ENCODE measurements at places on chromosomes 11 and 22. TPM values are rescaled to one million over a fixed set of nuclear protein-coding genes. Genes with fewer than 3 reads are reported as not detected.

DNA sequence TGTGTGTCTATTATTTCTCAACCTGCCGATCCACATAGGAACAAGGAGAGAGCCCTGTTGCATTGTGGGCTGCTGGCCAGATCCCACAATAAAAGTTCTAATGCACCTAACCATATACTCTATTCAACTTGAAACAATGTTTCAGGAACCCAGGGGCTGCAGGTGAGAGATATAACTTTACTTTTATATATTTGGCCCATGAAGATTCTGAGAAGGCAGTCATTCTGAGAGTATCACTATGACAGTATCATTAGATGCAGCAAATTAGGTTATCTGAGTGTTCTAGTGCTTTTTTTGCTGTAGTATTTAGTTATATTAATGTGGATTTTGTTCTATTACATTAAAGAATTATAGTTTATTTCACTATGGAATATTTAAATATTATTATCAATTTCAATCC, 655.1 kb upstream of the ARHGAP42 start:
- no peaks in the 10 kb centered on the region for H3K4me1 ChIP-seq
- no peak overlapping the region for H3K4me3 ChIP-seq
- no peak overlapping the region for H3K27ac ChIP-seq
- H3K36me3 ChIP-seq = no peaks in the 10 kb centered on the region

DNA sequence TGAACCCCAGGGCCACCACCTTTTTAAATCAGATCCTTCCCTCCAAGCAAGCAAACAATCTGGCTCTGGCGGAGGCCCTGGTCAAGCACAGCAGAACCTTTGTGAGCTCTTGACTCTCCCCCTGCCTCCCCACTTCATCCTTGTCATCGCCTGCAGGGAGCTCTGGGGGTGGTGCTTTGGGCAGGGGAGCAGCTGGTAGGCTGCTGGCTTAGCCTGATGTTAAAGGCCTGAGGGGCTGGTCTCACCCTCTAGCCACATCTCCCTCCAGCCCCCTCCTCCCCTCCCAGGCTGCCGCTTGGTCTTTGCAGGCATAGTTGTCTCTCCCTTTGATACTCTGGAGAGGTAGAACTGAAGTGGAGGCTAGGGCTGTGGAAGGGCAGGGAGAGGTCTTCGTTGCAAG, 50.9 kb downstream of the THAP12 start:
- H3K36me3 ChIP-seq = no peaks in the 10 kb centered on the region
- H3K4me1 ChIP-seq = peaks cover 8% of the 10 kb centered on the region
- peaks cover 11% of the 10 kb centered on the region for H3K27me3 ChIP-seq
- no peak overlapping the region for H3K27ac ChIP-seq
- H3K4me3 ChIP-seq = no peak overlapping the region
- no peak for DNase-seq

- no peak overlapping the region for H3K27ac ChIP-seq
- H3K4me3 ChIP-seq = no peak overlapping the region
These were observed 136.9 kb upstream of the SYT13 start for GRCh38 chr11:45423036-45423435.

- DNase-seq = peak; percentile 61
- no peak overlapping the region for H3K4me3 ChIP-seq
These were observed 64.9 kb downstream of the ENDOD1 start for GRCh38 chr11:95154514-95154913.

DNA sequence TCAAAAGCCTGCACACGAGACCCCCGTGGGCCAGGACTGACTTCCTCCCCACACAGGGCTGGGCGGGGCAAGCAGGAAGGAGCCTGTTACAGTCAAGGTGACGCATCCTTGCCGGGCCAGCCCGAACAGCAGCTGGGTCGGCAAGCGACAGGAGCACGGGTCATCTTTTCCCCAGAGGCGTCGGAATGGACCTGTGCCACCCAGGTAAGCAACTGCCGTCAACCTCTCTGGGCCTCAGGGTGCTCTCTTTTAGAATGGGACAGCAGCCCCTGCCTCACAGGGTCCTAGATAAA, at the start of gene CYTH4:
CYTH4 (plus strand) TSS at position 124 of the 293 bp plus-strand sequence; CDS start at position 186, 62 bp downstream.
- H3K4me1 ChIP-seq = peaks cover 15% of the 10 kb centered on the region
- H3K27ac ChIP-seq = peak within 1 kb of the TSS; percentile 32
- H3K36me3 ChIP-seq = no peaks in the 10 kb centered on the region

- no peaks in the 10 kb centered on the region for H3K4me1 ChIP-seq
- peak; percentile 82 for DNase-seq
- peaks cover 12% of the 10 kb centered on the region for H3K36me3 ChIP-seq
These were observed 29.7 kb downstream of the FAM83F start for GRCh38 chr22:40024201-40025061.

- no peak overlapping the region for H3K4me3 ChIP-seq
- H3K4me1 ChIP-seq = no peaks in the 10 kb centered on the region
- peaks cover 14% of the 10 kb centered on the region for H3K36me3 ChIP-seq
These were observed 21.2 kb upstream of the TP53AIP1 start for GRCh38 chr11:128963744-128964325.

GRCh38 chr22:26159886-26160285, 9.4 kb upstream of the SEZ6L start:
- H3K27me3 ChIP-seq = peaks cover 85% of the 10 kb centered on the region
- no peak overlapping the region for H3K4me3 ChIP-seq
- DNase-seq = no peak
- no peaks in the 10 kb centered on the region for H3K4me1 ChIP-seq

DNA sequence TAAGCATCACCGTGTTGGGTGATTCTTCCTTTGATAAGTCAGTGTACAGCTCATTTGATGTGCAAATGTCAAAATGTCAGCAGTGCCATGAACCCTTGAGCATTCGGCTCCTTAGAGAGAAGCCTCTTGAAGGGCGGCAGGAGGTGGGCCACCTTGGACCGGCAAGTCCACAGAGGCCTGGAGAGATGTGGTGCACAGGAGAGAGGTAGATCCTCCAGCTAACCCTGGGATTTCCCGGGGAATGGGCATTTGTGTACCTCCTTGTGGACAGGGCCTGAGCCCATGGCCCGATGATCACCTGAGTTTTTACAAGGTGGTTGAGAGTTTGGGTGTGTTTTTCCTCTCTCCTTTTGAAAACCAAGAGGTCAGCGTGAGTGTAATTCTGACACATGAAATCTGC, 133.2 kb upstream of the RCN1 start:
- H3K4me3 ChIP-seq = no peak overlapping the region
- H3K27me3 ChIP-seq = peaks cover 42% of the 10 kb centered on the region
- DNase-seq = no peak

DNA sequence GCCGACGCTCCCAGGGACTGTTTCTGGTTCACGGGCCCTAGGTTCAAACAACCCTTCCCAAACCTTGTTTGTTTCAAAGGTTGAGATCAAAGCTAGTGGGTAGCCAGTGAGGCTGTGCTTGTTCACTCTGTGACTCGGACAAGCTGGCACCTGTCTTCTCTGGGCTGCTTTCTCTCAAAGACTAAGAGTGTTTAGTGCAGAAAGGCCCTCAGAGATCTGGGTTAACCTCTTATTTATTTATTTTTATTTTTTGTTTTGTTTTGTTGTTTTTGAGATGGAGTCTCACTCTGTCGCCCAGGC, 13.0 kb upstream of the MALAT1 start:
- H3K4me1 ChIP-seq = peaks cover 65% of the 10 kb centered on the region
- H3K27me3 ChIP-seq = no peaks in the 10 kb centered on the region
- H3K27ac ChIP-seq = no peak overlapping the region
- H3K36me3 ChIP-seq = peaks cover 37% of the 10 kb centered on the region
- peak overlapping the region; percentile 50 for H3K4me3 ChIP-seq
- DNase-seq = no peak

DNA sequence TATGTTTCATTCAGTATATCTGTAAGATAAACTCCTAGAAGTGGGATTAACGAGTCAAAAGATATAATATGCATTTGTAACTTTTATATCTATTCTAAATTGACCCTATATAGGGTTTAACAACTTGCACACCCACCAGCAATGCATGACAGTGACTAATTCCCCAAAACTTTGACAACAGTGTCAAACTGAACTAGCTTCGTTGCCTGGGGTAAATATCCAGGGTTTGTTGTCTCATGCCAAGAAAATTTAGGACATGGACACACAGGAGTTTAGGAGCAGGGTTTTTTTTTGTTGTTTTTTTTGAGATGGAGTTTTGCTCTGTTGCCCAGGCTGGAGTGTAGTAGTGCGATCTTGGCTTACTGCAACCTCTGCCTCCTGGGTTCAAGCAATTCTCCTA, 5.1 kb downstream of the SNU13 start:
- DNase-seq = no peak
- H3K27ac ChIP-seq = no peak overlapping the region
- H3K27me3 ChIP-seq = no peaks in the 10 kb centered on the region
- peaks cover 7% of the 10 kb centered on the region for H3K4me1 ChIP-seq

DNA sequence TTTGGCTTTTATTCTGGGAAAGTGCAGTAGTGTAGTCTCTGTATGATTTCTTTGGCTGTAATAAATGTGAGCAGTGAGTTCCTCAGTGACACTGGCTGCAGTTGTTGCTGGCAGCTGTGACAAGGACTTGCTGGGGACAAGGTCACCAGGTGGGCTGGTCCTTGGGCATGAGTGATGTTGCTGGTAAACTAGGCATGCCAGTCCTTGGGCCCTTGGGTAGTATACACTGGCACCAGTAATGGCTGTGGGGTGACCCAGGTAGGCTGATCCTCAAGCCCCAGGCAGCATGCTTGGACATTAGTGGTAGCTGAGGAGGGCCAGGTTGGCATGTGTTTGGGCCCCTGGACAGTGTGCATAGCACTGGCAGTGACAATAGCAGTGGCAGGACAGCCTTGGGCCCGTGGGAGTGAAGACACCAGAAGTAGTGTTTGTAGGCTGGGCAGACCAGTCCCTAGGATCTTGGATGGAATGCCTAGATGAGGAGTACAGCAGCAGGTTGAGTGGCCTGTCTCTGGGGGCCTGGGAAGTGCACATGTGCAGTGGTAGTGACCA, 164.3 kb downstream of the GUCY1A2 start:
- H3K27ac ChIP-seq = no peak overlapping the region
- no peak for DNase-seq
- H3K4me3 ChIP-seq = no peak overlapping the region

GRCh38 chr22:37639771-37640590, 512 bp downstream of the SH3BP1 start:
- H3K36me3 ChIP-seq = peaks cover 52% of the 10 kb centered on the region
- H3K4me3 ChIP-seq = peak overlapping the region; percentile 72
- peaks cover 9% of the 10 kb centered on the region for H3K4me1 ChIP-seq
- DNase-seq = no peak
- peak overlapping the region; percentile 77 for H3K27ac ChIP-seq
- no peaks in the 10 kb centered on the region for H3K27me3 ChIP-seq

GRCh38 chr11:87185228-87185627, 147.5 kb downstream of the TMEM135 start:
- H3K27ac ChIP-seq = no peak overlapping the region
- H3K36me3 ChIP-seq = no peaks in the 10 kb centered on the region
- DNase-seq = no peak
- no peaks in the 10 kb centered on the region for H3K27me3 ChIP-seq

DNA sequence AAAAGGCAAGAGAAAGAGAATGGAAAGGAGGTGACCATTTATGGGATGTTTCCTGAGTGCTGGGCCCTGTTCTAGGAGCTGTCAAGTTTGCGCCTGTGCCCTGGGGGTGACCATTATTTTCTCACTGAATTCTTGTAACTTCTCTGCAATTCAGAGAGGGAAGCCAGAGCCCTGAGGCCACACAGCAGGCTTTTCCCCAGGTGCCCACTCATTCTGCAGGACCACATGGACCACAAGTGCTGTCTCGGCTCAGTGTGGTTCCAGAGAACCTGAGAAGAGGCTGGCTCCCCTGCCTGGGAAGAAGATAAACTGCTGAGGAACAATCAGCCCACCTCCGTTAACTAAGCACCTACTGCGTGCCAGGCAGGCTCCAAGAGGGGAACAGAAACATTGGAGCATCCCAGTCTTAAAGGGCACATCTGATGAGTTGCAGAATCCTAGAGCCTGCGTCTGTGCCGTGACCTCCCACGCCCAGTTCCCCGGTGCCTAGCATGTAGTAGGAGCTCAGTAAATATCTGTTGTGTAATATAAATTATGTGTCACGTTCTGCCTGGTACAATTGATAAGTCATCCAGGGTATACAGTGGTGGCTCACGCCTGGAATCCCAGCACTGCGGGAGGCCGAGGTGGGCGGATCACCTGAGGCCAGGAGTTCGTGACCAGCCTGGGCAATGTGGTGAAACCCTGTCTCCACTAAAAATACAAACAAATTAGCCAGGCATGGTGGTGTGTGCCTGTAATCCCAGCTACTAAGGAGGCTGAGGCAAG, 31.6 kb upstream of the CRYBB3 start:
- H3K27ac ChIP-seq = peak overlapping the region; percentile 61
- DNase-seq = peak; percentile 30
- peaks cover 55% of the 10 kb centered on the region for H3K4me1 ChIP-seq
- H3K36me3 ChIP-seq = peaks cover 18% of the 10 kb centered on the region

GRCh38 chr22:24434471-24435322, 7.3 kb downstream of the ADORA2A start:
- H3K36me3 ChIP-seq = peaks cover 9% of the 10 kb centered on the region
- no peak overlapping the region for H3K4me3 ChIP-seq
- DNase-seq = no peak
- H3K27me3 ChIP-seq = no peaks in the 10 kb centered on the region

DNA sequence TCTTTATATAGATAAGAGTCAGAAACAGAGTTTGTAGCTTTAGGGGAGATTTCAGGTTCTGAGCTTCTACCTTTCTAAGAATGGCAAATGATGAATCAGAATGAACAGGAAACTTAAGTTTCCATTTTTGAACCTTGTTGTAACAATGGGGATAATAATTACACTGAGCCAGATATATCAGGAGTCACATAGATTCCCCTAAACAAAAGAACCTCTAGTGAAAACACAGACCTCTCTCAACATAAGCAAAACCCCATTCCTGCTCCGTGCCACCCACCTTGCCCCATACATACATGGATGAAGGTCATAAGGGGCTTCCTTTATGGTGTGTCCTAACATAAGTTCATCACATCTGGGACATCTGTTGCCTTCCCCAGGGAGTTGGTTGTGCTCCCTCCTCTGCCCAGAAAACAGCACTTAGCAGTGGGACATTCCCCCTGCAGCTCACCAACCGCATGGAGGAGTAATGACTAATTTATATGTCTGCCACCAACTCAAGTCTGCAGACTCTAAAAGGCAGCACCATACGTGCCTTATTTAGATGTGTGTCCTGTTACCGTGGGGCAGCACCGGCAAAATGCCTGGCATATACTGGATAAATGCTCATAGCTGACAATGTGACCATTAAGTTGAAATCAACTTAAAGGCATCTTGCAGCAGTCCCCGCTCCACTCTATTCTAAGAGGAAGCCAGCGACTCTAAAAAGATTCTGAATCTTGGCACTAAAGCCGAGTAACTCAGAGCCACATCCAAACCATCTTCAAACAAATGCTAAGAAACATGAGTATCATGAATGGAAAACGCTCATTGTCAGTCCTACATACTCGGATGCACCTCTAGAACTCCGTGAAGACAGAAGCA, 8.0 kb downstream of the JAML start:
- H3K4me1 ChIP-seq = peaks cover 30% of the 10 kb centered on the region
- peaks cover 4% of the 10 kb centered on the region for H3K36me3 ChIP-seq
- DNase-seq = no peak
- no peak overlapping the region for H3K4me3 ChIP-seq
- no peaks in the 10 kb centered on the region for H3K27me3 ChIP-seq

GRCh38 chr11:130174642-130175041, 15.1 kb downstream of the ST14 start:
- H3K27me3 ChIP-seq = no peaks in the 10 kb centered on the region
- H3K27ac ChIP-seq = no peak overlapping the region
- no peaks in the 10 kb centered on the region for H3K36me3 ChIP-seq
- H3K4me1 ChIP-seq = peaks cover 42% of the 10 kb centered on the region
- no peak for DNase-seq
- H3K4me3 ChIP-seq = no peak overlapping the region

The P2RX6 gene
- 0.42 TPM for total RNA-seq

The GAB4 gene
- total RNA-seq = not detected

The OVCH2 gene
- not detected for total RNA-seq

The SOX6 gene
- total RNA-seq = 18.4 TPM

The TOM1 gene
- 49.1 TPM for total RNA-seq

The MN1 gene
- total RNA-seq = 1.7 TPM

The TCN1 gene
- 335 TPM for total RNA-seq

The GRAMD1B gene
- 5.9 TPM for total RNA-seq

The OPCML gene
- not detected for total RNA-seq
